ENCODE measurements at places on chromosomes 2 and 18.

DNA sequence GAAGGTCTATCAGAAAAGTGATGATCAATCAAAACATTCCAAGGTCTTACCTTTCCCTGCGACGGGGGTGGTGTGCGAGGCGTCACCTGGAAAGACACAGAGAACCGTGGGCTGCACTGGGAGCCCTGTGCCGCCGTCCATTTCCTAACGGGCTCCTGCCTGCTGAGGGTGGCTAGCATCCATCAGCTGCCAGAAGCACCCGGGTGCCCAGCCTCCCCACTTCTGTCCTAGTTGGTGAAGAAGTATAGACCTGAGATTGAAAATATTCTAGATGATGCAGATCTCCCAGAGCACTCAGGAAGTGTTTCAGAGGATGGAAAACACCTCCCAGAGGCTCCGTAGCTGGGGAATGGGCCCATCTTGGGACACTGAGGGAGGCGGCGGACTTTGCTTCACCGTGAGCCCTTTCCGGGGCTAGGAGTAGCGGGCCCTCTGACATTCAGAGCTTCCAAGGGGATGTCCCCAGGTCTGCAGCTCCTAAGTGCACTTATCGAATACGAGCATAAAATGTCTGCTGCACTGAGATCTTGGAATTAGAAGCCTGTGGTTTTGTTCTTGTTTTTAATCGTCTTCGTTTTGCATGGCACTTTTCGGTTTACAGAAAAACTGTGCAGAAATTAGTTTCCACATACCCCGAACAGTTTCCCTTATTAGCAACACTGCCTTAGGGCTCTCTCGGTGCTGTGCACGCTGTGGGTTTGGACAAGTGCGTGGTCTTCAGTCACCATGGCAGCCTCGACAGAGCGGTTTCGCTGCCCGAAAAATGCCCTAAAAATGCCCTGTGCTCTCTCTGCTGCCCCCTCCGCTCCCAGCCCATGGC is 143.5 kb downstream of the MBP start:
- DNase-seq = no peak

GRCh38 chr2:24239553-24239952 is 64.7 kb downstream of the FAM228A start:
- no peak for DNase-seq

DNA sequence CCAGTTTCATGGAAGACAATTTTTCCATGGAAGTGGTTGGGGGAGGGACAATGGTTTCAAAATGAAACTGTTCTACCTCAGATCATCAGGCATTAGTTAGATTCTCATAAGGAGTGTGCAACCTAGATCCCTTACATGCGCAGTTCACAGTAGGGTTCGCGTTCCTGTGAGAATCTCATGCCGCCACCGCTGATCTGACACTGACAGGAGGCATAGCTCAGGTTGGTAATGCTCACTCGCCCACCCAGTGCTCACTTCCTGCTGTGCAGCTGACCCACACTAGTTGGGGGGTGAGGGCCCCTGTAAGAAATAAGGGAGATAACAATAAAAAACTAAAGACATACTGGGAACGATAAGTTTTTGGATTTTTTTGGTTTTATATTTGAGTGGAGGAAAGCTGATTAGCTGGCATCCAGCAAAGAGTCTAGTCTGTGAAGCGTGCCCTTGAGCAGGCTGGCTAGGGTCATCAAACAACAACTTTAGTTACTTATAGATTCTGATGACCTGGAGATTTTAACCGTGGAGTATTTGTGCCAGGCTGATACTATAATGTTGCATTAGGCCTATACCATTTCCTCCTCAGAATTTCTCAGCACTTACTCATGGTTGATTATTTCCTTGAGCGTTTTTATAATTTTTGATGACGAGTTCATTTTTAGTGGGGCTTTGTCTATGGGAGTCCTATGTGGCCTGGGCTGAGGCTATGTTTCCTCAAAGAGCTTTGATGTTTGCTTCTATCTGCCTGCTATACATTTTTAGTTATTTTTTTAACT is 6.3 kb upstream of the MCFD2 start:
- no peak for DNase-seq

- no peak for DNase-seq
Observed at GRCh38 chr18:22641958-22642357, 224.2 kb upstream of the CTAGE1 start.

DNA sequence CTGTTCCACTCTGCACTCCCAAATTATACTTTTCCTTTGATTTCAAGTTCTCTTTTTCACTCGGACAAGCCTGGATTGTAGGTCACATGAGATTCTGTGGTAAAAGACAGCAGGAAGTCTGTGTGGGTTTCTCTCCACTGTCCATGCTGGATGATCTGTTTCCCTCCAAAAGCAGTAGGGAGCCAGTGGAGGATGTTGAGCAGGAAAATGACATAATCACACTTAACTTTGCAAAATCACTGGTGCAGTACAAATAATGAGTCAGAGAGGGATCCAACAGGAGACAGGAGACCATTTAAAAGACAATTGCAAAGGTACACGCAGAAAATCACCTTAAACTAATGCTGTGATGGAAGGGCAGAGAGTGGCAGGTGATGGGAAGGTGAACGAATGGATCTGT is 301.3 kb downstream of the ZNF407 start:
- peak; percentile 76 for DNase-seq

DNA sequence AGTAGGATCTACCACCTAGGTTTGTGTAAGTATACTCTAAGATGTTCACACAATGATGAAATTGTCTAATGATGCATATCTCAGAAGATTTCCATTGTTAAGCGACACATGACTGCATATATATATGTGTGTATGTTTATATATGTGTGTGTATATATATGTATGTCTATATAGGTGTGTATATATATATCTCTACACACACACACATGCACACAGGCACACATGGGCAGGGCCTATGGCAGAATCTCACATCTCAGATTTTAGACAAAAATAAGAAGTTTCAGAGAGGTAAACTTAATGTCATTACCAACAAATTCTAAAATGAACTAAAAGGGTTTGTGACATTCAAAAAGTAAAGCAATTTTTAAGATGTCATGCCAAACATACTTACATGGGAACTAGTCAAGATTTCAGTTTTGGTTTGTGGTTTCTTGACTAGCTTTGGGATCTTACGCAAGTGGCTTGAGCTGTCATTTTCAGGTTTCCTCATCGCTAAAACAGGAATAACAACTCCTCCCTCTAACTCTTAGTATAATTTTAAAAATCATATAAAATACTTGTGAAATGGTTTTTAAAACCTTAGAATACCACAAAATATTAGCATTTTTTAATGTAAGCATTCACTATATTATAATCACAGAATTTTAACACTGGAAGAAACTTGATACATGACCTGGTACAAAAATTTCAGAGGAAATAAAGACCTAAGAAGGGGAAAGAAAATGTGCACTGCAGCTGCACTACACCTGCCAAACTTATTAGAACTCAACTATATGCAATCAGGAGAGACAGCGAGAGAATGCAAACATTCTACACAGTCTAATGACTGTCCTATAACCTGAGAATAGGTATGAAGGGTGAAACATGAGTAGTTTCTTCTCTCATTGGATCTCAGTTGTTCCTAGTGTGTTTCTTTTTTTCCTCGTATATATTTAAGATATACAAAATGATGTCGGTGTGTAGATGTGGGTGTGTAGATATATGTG is 75.7 kb downstream of the TTC21B start:
- no peak for DNase-seq

DNA sequence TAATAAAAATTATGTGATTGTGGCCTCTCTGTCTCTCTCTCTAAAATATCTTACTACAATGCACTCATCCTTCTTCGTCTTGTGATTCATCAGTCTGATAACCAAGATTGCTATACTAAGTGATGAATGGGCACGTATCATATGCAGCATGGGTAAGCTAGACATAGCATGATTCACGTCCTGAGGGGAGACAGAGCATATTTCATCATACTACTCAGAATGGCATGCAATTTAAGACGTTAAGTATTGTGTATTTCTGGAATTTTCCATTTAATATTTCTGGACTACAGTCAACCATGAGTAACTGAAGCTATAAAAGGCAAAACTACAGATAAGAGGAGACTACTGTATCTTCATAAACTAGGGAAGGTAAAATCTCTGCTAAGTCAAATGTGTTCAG is 97.0 kb upstream of the CD226 start:
- DNase-seq = no peak

GRCh38 chr18:24603151-24603550 is 142.7 kb downstream of the HRH4 start:
- no peak for DNase-seq
